ENCODE measurements at places on chromosomes 12 and 14. TPM values are rescaled to one million over a fixed set of nuclear protein-coding genes. Genes with fewer than 3 reads are reported as not detected.

DNA sequence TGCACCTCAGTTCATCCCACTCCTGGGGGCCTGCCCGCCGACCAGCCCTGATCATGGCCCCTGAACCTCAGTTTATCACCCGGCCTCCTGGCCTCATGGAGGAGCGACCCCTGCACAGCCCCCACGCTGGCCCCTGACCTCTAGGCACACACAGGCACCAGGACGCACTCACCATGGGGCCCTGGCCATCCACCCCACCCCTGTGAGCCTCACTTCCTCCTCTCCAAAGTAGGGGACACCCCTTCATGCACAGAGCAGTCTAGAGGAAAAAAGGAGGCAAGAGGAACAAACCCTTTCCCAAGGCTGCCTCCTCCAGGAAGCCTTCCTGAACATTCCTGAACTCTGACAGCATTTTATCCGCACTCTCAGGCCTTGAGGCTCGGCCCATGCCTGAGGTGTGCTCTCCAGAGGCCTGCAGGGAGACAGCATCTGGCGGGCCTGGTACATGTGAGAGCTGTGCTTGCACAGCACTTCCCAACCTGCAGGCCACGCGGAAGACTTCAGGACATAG is 39.4 kb downstream of the CCNK start:
- ATAC-seq = no peak

DNA sequence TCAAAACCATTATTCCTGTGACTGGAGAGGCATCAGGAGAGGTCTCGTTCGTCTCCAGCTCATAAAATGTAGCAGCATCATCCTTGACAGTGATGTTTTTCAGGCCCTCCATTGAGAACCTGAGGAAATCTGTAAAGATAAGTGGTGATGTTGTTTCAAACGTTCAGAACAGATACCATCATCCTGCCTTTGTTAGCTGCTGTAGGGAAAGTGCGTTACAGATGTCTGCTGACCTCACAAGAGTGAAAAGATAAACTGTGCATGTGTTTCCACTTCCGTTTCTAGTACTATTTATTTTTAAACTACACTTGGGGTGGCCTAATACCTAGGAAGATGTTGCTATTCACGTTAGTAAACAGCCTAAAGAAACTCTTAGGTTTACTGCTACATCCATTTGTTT is 28.4 kb downstream of the BCL2L14 start:
- ATAC-seq = no peak

- ATAC-seq = no peak
Measured at GRCh38 chr12:120797677-120798642, 72.3 kb downstream of the ACADS start.

- ATAC-seq = no peak
Measured at GRCh38 chr14:41743140-41743539, 136.5 kb downstream of the LRFN5 start.

The RAN gene
- 244 TPM for total RNA-seq

DNA sequence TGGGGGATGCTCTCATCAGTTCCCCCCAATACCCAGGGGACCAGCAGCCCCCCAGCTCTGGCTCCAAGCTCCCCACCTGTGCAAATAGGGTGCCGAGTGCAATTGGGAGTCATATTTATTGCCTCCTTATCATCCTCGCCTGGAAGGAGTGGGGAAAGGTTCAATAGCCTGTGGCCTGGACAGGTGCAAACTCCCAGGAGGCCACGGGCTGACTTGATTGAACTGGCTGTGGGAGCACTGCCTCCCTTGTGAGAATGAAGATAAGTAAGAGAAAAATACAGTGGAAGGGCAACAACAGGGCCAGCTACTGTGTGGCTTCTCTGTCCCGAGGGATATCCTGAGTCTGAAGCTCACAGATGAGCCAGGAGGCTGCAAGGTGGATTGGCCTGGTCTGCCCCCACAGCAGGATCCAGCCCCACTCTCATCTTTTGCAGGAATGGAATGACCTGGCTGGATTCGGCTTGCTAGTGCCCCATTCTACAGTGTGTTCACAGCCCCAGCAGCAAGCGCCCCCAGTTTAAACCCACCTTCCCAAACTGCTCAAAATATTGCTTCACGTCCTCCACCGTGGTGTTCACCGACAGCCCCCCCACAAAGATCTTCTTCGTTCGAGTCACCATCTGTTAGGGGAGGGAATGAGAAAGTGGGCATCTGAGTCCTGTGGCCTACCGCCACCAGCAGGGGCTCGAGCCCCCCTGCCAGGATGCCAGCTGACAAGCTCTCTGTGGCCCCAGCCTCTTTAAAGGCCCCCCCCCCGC is 6.3 kb downstream of the MSI1 start:
- peak; percentile 15 for ATAC-seq

DNA sequence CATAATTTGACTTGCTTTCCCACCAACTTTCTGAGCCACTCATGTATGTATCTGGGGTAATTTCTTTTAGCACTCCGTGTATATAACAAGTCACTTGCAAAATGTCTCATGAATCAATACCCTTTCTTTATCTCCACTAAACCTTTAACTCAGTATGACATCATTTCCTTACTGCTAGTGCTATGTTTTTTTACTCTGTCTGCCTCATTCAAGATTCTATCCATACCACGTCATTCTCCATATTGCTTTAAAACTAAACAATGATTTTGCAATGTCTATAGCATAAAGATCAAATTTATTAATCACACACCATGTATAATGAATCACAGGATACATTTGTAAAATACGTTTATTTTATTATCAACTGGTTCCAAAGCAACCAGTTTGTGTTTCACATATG is 178.2 kb downstream of the PIK3C2G start:
- ATAC-seq = no peak

- no peak for ATAC-seq
Measured at GRCh38 chr12:46358791-46359666, 13.5 kb downstream of the SLC38A2 start.

DNA sequence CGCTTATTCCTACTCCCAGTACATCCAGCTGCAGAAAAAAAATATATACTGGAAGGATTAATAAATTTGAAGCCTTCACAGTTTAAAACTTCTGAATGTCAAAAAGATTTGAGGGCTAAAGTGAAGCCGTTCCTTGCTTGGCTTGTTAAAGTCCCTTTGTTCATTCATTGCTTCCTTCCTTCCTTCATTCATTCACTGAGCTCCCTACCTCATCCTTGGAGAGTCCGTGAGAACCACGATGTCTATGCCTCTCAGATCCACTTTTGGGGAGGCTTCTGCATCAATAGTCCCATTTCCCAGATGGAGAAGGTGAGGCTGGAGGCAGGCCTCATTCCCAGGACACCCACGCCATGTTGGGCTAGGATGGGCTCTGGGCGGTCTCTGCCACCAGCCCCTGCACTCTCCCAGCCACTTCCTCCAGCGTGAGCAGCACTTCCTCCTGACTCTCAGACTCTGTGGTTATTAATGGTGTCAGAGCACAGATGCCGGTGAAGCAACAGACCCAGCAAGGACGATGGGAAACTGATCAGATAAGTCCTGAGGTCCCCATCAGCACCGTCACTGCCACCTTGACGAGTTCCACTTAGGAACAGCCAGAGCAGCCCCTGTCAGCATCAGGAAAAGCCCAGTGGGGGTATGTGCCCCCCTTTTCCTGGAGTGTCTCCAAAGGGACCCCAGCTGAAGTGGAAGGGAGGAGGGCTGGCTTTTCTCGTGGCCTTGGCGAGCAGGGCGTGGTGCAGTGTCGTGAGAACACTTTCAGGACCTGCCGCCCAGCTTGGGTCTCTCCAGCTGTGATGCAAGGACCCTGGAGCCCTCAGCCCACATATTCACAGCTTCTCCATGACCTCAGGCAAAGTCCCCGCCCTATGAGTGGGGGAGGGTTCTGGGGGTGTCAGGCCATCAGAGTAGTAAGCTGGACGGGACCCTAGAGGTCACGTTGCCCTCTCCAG is 21.2 kb downstream of the ASB2 start:
- ATAC-seq = no peak

GRCh38 chr12:68812553-68813241 is 4.7 kb downstream of the MDM2 start:
- no peak for ATAC-seq

DNA sequence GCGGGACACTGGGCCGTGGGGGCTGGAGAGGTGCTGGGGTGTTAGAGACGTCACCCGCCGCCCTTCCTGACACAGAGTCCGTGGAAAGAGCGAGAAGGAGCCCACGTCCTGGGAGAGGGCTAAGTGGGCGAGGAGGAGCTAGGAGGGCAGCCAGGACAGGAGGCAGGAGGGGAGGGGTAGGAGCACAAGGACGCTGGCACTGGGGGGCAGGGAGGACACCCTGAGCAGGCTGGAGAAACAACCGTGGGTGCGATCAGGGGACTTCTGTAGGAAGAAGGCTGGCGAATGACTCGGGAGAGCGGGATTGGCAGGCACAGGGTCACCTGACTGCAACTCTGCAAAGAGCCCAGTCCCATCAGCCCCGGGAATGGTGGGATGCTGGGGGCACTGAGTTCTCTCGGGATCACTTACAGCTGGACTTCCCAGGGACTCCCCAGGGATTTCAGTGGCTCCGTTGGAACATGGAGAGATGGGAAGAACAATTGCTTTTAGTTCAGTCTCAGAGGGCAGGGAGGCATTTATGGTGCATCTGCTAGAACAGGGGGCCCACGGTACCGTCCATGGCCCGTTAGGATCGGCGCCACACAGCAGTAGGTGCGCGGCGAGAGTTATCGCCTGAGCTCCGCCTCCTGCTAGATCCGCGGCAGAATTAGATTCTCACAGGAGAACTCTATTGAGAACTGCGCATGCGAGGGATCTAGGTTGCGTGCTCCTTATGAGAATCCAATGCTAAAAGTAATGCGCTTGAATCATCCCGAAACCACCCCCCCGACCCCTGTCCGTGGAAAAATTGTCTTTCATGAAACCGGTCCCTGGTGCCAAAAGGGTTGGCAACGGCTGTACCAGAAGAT is 24.3 kb downstream of the UBR7 start:
- no peak for ATAC-seq

- ATAC-seq = no peak
Measured at GRCh38 chr12:2963154-2963759, 4.1 kb downstream of the TEAD4 start.

DNA sequence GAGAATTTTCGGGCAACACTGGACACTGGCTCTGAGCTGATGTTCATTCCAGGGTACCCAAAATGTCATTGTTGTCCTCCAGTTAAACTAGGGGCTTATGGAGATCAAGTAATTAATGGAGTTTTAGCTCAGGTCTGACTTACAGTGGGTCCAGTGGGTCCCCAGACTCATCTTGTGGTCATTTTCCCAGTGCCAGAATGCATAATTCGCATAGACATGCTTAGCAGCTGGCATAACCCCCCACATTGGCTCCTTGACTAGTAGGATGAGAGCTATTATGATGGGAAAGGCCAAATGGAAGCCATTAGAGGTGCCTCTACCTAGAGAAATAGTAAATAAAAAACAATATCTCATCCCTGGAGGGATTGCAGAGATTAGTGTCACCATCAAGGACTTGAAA is 818.9 kb downstream of the TMTC2 start:
- no peak for ATAC-seq

- peak; percentile 75 for ATAC-seq
Measured at GRCh38 chr14:94598816-94599655, 13.2 kb upstream of the SERPINA3 start.
